Epithelial cell of proximal tubule (primary cell): ENCODE measurements at places on chromosomes 16 and 17. TPM values are rescaled to one million over a fixed set of nuclear protein-coding genes. Genes with fewer than 3 reads are reported as not detected.

DNA sequence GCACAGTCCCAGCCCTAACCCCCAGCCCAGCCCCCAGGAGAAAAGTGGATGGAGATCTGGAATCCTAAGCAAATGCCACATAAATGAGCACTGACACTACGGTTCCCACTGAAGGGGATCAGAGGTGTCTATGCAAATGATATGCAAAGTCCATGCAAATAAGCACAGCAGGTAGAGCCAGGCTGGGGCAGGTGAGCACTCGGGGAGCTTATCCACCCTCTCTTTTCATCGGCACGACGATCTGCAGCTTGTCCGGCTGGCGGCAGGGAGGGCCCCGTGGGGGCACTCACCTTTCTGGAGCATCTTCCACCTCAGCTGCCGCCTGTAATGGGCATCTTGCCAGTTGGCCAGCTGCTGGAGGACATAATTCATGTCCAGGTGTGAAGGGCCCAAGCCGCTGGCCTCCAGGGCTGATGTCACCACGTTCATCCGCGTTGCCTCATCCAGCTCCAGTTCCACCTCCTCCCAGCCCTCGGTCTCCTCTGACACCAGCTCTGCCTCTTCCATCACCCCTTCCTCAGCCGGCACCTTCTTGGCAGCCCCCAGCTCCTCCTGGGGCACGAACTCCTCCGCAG is 9.9 kb downstream of the HAP1 start:
- no peak for DNase-seq

DNA sequence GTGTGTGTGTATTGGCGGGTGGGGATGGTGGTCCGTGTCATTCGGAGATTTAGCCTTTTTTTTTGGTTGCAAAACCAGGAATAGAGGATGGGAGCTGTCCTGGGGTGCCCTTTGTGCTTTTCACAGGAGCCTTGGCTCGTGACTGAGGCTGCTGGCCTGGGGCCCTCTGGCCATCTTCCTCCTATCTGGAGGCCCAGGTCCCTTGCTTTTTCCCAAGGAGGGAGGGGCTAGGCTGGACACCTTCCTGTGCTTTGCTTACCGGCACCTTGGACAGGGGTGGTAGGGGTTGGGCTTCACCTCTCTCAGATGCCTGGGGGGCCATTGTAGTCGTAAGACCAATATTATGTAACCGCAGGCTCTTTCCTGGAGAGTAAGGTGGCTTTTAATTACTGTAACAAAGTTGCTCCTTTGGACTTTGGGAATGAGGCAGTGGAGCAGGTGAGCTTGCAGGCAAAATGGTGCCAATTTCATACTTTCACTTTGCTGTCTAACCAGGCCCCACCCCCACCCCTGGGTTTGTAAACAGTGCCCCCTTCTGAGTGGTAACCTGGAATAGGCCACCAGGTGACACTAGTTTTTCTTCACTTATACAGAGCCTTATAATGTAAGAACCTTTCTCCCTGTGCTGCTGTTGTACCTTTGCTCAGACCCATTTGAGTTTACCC is 1.2 kb downstream of the DYNLL2 start:
- no peak for DNase-seq

GRCh38 chr16:27838536-27839175 is 224.9 kb downstream of the GSG1L start:
- DNase-seq = no peak

The TRPV3 gene
- total RNA-seq = 0.36 and 0.46 TPM in 2 replicates

The C16orf95 gene
- total RNA-seq = 0.65 and 1.7 TPM in 2 replicates

The OR4D1 gene
- total RNA-seq = not detected in 2 replicates

DNA sequence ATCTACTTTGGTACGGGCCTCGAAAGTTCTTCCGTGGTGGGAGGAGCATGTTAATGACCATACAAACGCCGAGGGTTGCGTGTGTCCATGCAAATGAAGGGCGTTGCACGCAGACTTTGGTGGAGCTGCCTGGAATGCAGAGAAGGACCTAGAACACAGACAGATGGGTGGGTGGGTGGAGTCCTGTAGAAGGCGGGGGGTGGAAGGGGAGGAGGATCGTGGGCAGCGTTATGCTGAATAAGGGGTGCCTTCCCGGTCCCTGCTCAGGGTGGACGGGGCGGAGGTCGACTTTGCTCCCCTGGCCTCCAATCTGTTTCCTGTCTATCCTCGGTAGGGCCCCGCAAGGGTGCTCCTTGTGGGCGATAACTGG is 795 bp upstream of the PAQR4 start:
- no peak for DNase-seq

DNA sequence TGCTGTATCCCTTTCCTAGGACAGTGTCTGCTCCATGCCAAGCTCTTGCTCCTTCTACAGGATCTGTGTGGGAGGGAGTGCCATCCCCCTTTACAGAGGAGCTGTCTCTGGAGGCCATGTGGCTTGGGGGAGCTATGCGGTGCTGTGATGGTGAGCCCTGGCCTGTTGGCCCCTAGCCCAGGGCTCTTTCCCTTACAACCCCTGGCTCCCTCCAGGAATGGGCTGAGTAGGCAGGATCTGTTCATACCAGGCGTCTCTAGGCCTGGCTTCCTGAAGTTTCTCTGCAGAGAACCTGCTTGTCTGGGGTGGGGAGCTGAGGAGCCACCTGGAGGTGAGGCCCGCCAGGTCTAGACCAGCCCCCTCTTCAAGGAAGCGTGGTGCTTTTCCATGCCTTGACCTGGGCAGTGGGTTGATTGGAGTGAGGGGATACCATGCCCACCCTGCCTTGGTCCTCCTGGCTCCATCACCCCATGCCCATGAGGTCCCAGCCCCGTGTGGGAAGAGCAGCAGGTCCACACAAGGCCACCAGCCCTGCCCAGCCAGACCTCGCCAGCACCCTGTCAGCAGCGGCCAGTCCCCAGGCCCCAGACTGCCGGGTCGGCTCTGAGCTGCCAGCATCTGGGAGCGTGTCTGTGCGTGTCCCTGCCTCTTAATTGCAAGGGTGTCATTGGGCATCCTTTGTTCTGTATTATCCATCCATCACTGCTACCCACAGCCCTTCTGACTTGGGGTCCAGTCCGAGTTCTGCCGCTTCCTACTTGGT is 14.7 kb downstream of the LLGL2 start:
- DNase-seq = no peak

- DNase-seq = no peak
Observed at GRCh38 chr17:2865228-2865627, 69.0 kb downstream of the RAP1GAP2 start.

The CCDC137 gene
- 32.7 and 33.2 TPM in 2 replicates for total RNA-seq

- DNase-seq = peak; percentile 80
Observed at GRCh38 chr16:21626659-21627277, 25.6 kb downstream of the IGSF6 start.
